ENCODE measurements at places on chromosomes 4 and X.

DNA sequence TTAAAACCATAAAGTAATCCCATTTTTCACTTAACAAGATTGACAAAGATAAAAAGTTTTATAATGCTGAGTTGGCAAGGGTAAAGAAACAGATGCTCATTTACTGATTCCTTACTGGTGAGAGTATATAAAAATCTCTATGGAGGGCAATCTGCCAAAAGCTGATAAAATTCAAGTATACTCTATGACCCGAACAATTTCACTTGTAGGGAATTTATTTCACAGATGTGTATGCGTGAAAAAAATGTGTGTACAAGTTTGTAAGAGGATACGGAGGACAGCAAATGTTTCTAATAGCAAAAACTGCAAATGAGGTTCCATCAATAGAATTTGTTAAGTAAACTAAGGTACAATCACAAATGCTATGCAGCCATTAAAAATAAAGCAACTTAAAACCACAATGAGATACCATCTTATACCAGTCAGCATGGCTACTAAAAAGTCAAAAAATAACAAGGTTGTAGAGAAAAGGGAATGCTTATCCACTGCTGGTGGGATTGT is 23.4 kb downstream of the DHX15 start:
- no peak for DNase-seq

GRCh38 chr4:88230969-88231771 is 53.2 kb downstream of the PPM1K start:
- no peak for DNase-seq

GRCh38 chr4:99762728-99763127 is 53.9 kb upstream of the DAPP1 start:
- no peak for DNase-seq

DNA sequence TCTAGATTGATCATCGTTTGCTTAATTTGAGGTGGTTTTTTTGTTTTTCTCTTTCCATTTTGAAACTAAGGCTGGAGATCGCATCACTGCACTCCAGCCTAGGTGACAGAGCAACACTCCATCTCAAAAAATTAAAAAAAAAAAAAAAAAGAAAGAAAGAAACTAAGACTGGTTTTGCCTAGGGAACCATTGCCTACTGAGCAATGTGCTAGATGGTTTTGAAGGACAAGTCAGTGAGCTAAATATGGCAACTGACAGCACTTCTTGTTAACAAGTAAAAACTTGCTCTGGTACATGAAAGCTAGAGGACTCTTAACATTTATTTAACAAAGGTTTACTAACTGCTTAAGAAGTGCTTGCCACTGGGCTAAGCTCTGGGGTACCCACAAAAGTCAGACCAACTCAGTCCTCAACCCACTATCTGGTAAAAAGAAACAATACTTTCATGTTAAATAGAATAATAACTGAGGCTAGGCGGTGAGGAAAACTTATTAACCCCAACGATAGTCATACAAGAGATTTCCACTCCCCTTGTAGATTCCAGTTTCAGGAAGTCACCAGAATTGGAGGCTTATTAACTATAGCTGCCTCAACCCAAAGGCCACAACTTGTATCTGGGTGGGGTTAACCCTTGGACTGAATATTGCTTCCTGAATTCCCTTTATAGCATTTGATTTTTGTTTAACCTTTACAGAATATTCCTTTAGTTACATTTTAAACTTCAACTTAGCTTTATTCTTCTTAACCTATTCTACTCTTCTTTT is 111.6 kb downstream of the FRYL start:
- no peak for DNase-seq

DNA sequence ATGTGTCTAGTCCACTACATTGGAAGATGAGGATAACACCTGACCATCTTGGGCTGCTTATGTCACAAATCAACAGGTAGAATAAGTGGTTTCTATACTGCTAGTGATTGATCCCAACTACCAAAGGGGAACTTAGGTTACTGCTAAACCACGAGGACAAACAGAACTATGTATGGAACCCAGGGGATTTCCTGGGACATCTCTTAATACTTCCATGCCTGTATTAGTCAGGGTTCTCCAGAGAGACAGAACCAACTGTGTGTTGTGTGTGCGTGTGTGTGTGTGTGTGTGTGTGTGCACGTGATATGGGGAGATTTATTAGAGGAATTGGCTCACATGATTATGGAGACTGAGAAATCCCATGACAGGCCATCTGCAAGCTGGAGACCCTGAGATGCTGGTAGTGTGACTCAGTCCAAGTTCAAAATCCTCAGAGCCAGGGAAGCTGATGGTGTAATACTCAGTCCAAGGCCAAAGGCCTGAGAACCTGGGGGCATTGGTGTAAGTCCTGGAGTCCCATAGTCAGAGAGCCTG is 16.2 kb upstream of the AFF1 start:
- DNase-seq = no peak

DNA sequence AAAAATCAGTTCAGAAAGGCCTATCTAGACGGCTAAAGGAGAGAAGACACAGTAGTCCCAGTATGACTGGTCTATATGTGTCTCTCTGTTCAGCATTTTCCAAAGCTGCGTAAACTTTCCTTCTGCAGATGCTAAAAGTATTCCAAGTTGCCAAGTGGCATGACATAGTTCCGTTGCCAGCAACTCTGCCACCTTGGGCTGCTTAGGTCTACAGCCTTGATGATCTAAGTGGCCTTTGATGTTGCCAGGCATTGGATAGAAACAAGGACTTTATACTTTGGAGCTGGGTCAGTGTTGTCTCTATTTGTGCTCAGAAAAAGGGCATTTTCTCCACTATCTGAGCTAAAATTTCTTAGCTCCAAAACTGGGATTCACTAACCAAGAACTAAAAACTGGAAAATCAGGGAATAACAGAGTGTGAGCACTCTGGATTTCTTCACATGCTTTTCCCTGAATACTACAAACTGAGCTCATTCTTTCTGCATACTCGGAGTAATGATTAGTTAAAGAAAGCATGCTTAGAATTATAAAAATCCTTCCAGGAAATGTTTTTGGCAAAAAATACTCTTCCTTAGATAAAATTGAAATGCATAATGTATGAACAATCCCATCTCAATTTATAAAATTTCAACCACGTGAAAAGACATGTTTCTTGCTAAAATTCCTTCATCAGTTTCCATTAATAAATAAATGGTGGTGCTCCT is 191.4 kb downstream of the ADAMTS3 start:
- DNase-seq = no peak

- DNase-seq = no peak
Measured at GRCh38 chr4:55312489-55313101, 33.4 kb upstream of the SRD5A3 start.

DNA sequence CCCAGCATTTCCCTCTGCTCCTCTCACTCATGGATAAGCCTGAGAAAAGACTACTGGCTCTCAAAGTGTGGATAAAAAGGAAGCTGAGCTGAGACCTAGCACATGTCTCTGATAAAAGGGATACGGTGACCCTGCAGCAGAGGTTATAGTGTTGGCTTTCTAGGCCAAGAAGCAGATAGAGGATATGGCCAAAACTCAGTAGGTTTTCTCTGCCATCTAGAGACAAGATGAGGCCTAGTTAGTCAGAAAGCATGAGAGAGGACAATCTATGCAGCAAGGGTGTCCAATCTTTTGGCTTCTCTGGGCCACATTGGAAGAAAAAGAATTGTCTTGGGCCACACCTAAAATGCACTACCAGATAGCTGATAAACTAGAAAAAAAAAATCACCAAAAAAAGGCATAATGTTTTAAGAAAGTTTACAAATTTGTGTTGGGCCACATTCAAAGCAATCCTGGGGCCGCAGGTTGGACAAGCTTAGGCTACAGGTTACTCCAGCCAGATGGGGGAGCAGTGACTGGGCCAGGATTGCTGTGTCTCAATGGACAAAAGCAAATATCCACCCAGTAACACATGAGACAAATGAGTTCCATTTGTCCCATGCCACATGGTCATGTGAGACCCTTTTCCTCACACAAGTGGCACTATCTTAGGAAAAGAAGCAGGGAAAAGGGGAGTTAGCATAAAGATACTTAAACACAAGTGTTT is 411.4 kb downstream of the INPP4B start:
- DNase-seq = no peak
